ENCODE measurements at places on chromosomes 3 and 15. TPM values are rescaled to one million over a fixed set of nuclear protein-coding genes. Genes with fewer than 3 reads are reported as not detected.

PPARG gene
- total RNA-seq: not detected

CCDC191 gene
- total RNA-seq: 2.4 TPM

KLHDC8B gene
- total RNA-seq: 22.5 TPM

EXOG gene
- 8.6 TPM for total RNA-seq

TMCO5A gene
- total RNA-seq: not detected

SI gene
- total RNA-seq: not detected

MORC1 gene
- not detected for total RNA-seq

DNA sequence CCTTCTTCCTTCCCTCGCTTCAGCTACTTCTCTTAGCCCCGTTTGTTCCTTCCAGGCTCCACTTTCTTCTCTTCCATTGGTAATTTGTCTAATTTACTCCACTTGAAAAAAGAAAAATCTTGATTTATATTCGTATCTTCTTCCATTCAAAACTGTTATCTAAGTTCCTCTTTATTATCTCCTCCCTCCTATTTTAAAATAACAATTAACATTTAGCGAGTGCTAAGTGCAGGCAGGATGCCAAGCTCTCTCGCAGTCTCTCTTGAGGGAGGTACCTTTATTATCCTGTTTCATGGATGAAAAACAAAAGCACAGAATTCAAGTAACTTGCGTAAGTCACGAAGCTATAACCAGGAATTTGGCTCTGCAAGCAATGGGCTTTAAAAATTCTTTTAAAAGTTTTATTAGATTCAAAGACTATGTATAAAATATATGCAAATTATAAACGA is 418.9 kb upstream of the NAALADL2 start:
- H3K27me3 ChIP-seq: no peaks in the 10 kb centered on the region
- peak overlapping the region; percentile 89 for H3K4me3 ChIP-seq
- H3K36me3 ChIP-seq: no peaks in the 10 kb centered on the region

- no peak overlapping the region for H3K27ac ChIP-seq
- no peaks in the 10 kb centered on the region for H3K4me1 ChIP-seq
- H3K4me3 ChIP-seq: no peak overlapping the region
- H3K27me3 ChIP-seq: no peaks in the 10 kb centered on the region
These were observed 11.4 kb downstream of the FAM174B start for GRCh38 chr15:92643849-92644815.

GRCh38 chr15:41790756-41791546 is 16.7 kb downstream of the MAPKBP1 start:
- H3K4me1 ChIP-seq: peaks cover 40% of the 10 kb centered on the region
- peak overlapping the region; percentile 21 for H3K4me3 ChIP-seq
- H3K36me3 ChIP-seq: no peaks in the 10 kb centered on the region
- peak overlapping the region; percentile 87 for H3K27ac ChIP-seq

DNA sequence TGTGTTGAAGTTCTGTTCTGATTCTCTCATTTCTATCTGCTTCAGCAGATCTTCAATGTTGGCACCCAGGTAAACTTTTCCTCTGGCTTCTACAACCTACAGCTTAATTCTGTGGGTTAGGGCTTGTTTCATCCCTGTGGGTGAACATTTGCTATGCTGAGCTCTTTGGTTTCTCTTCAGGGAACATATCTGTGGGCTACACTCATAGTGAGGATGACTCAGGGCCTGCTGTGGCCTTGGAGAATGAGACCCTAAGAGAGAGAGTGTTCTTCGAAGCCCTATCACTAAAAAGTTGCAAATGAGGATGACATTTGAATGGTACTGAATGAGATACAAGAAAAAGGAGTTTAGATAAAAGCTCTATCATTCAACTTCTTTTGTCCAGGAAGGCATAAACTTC is 346.2 kb upstream of the CBLB start:
- no peaks in the 10 kb centered on the region for H3K36me3 ChIP-seq
- DNase-seq: peak; percentile 25
- no peaks in the 10 kb centered on the region for H3K27me3 ChIP-seq
- no peak overlapping the region for H3K4me3 ChIP-seq
- peaks cover 10% of the 10 kb centered on the region for H3K4me1 ChIP-seq

- no peaks in the 10 kb centered on the region for H3K4me1 ChIP-seq
- no peak overlapping the region for H3K27ac ChIP-seq
- peaks cover 45% of the 10 kb centered on the region for H3K27me3 ChIP-seq
- no peak for DNase-seq
These were observed 5.4 kb downstream of the VIPR1 start for GRCh38 chr3:42507761-42508335.

DNA sequence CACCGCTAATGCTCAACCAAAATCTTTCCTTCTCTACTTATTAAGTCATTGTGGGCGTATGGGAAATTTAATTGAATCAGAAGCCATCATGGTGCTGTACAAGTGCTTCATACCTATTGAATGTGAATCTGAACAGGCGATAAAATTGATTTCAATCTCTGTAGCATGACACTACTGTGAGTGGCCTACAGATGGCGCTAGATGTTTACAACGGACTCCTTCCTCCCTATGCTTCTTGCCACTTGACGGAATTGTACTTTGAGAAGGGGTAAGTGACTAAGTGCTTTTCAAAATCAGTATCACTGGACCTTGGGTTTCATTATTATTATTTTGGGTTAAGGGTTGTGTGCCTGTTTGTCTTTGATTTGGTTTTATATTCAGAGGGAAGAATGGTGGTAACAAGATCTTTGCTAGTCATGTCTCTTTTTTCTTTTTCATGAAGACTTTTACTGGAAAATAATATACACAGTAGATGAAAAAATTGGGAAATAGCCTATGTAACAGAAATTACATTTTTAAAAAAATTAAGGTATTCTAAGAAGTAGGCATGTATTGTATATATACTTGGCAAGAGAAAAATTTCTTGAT is 35.4 kb downstream of the ACP3 start:
- no peak overlapping the region for H3K27ac ChIP-seq
- H3K27me3 ChIP-seq: no peaks in the 10 kb centered on the region
- DNase-seq: peak; percentile 80
- H3K36me3 ChIP-seq: no peaks in the 10 kb centered on the region
- no peak overlapping the region for H3K4me3 ChIP-seq
- no peaks in the 10 kb centered on the region for H3K4me1 ChIP-seq

- H3K36me3 ChIP-seq: no peaks in the 10 kb centered on the region
- H3K27me3 ChIP-seq: no peaks in the 10 kb centered on the region
- H3K4me1 ChIP-seq: no peaks in the 10 kb centered on the region
These were observed 23.1 kb upstream of the CMC1 start for GRCh38 chr3:28218071-28218916.

GRCh38 chr15:68694111-68694510 is 115.3 kb downstream of the CORO2B start:
- H3K36me3 ChIP-seq: no peaks in the 10 kb centered on the region
- no peak overlapping the region for H3K27ac ChIP-seq
- no peaks in the 10 kb centered on the region for H3K27me3 ChIP-seq

DNA sequence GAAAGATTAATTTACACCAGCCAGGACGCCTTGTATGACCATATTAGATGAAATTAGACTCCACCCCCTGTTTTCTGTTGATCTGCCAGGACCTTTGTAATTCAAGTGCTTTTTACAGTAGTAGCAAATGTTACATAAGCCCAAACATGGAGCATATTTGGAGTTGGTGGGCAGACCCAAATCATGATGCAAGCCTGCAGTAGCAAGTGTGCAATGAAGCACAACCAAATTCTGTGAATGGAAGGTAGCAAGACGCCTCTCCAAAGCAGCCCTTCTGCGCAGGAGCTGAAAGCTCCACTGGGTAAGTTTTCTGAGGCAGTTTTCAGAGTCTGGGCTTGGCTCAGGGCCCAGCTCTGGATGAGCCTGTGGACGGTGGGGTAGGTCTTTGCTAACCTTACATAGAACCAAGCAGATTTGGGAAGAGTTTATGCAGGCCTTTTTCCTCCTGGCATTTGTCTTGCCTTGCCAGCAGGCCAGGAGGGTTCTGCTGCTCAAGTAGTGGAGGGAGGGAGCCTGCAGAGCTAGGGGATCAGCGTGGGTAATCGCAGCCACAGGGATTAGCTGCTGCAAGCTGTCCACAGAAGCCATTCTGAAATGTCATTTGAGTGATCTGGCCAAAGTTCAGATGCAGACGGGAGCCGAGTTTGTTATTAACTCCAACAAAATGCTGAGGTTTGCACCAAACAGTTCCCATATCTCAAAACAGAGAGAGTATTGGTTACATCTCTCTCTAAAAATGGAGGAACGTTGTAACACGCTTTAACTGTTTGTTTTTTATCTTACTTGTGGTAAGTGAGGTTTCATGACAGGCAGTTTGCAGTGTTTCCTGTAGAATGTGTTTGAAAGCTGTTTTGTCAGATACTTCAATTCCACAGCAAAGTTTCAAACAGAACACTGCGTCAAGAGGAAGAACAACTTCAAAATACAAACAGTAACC is 55.4 kb downstream of the PSMD6 start:
- peak overlapping the region; percentile 25 for H3K4me3 ChIP-seq
- H3K36me3 ChIP-seq: no peaks in the 10 kb centered on the region
- H3K27ac ChIP-seq: peak overlapping the region; percentile 33
- no peaks in the 10 kb centered on the region for H3K27me3 ChIP-seq

- no peaks in the 10 kb centered on the region for H3K27me3 ChIP-seq
- no peaks in the 10 kb centered on the region for H3K4me1 ChIP-seq
- H3K27ac ChIP-seq: no peak overlapping the region
- H3K36me3 ChIP-seq: no peaks in the 10 kb centered on the region
These were observed 771.2 kb upstream of the ARRDC4 start for GRCh38 chr15:97189162-97189780.

DNA sequence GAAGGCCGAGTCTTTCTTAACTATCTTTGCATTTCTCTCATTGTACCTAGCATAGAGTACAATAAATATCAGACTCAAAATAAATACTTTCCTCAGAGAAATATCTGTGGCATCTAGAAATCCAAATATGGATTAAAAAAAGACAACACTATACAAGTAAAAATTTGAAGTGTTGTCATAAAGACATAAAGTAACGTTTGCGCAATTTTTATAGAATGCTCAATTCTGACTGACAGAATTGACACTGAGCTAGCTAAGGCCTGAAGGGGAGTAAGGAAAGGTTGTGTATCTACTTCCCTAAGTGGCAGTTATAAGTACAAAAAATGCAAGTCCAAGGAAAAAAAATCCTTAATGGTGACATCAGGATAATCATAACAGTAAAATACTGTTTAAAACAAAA is 1.1 kb downstream of the SEC11A start:
- peaks cover 7% of the 10 kb centered on the region for H3K36me3 ChIP-seq
- DNase-seq: peak; percentile 15
- peaks cover 16% of the 10 kb centered on the region for H3K4me1 ChIP-seq
- H3K27me3 ChIP-seq: no peaks in the 10 kb centered on the region
- peak overlapping the region; percentile 92 for H3K27ac ChIP-seq

GRCh38 chr3:12746419-12746818 is 12.6 kb downstream of the TMEM40 start:
- peaks cover 7% of the 10 kb centered on the region for H3K27me3 ChIP-seq
- no peak for DNase-seq
- peaks cover 15% of the 10 kb centered on the region for H3K4me1 ChIP-seq
- no peak overlapping the region for H3K27ac ChIP-seq
- no peak overlapping the region for H3K4me3 ChIP-seq
- no peaks in the 10 kb centered on the region for H3K36me3 ChIP-seq

- DNase-seq: peak; percentile 87
- peaks cover 57% of the 10 kb centered on the region for H3K4me1 ChIP-seq
- peak overlapping the region; percentile 97 for H3K27ac ChIP-seq
- no peaks in the 10 kb centered on the region for H3K27me3 ChIP-seq
- no peaks in the 10 kb centered on the region for H3K36me3 ChIP-seq
These were observed 125.5 kb downstream of the GREM1 start for GRCh38 chr15:32843219-32843815.

DNA sequence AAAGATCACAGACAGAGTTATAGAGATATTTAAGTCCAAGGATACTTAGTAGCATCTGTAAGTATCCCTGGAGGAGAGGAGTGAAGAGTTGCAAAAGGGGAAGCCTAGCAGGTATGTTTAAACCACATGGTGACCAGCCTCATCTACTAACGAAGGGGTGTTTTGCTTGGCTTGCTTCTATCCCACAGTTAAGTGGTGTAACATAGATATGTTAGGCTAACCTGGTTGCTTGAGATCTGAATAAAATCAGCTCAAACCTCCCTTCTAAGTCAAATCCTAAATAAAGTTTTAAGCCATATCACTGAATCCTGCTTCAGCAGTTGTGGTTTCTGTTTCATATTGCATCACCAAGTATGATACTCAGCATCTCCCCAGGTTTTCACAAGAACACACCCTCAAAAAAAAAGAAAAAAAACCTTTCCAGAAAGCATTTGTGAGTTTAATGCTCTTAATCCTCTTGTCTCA is 880.2 kb downstream of the ROBO1 start:
- H3K27ac ChIP-seq: peak overlapping the region; percentile 37
- DNase-seq: peak; percentile 53
- H3K4me1 ChIP-seq: peaks cover 19% of the 10 kb centered on the region
- H3K36me3 ChIP-seq: no peaks in the 10 kb centered on the region
- no peak overlapping the region for H3K4me3 ChIP-seq

GRCh38 chr3:65396078-65396477 is 642.6 kb downstream of the MAGI1 start:
- H3K27ac ChIP-seq: no peak overlapping the region
- H3K4me3 ChIP-seq: no peak overlapping the region
- H3K4me1 ChIP-seq: peaks cover 13% of the 10 kb centered on the region

DNA sequence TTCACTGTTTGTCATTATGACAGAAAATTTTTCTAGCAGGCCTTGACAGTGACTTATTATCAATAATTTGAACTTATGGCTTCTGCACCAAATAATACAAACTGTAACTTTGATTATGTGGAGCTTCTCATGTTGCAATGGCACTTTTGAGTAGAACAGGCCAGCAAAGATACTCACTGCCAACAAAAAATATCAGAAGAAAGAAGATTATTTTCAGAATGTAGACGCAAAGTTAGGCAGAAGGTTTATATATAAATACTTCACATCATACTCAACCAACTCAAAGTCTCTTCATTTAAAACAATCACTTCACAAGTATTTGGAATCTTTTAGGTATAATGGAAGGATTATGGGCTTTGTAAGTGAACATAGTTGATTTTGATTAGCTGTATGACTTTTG is 893.0 kb downstream of the ROBO2 start:
- DNase-seq: no peak
- no peaks in the 10 kb centered on the region for H3K36me3 ChIP-seq
- H3K4me1 ChIP-seq: no peaks in the 10 kb centered on the region
- H3K27ac ChIP-seq: no peak overlapping the region
- no peak overlapping the region for H3K4me3 ChIP-seq

DNA sequence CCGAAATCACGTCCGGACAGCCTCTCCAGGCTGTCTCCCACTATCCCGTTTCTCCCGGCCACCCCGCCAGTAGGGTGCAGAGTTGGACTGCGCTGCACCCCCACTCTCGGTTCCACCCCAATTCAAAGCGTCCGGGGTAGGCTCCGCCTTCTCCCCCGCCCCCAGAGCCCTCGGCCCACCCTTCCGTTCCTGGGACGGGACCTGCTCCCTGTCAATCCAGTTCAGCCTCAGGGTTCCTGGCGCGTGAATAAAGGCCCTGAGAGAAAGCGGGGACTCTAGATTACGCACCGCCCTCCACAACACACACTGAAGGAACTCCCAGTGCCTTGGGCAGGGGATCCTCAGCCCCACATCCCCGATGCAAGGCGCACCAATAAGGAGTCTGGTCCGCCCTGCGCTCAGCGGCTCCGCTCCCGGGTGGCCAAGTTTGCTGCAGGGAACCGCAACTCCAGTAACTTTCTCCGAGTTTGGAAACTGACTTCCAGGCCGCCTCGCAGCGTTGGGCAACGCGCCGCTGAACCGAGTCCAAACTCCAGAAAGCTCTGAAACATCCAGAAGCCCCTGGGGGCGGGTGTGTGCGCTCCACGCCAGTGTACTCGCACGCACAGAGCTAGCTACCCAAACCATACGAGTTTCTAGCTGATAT is 1.9 kb downstream of the ADAMTS9 start:
- H3K4me1 ChIP-seq: 0 out of 2 replicates have a peak, but pooled peaks cover 5% of the 10 kb centered on the region
- no peaks in the 10 kb centered on the region for H3K27me3 ChIP-seq
- H3K36me3 ChIP-seq: no peaks in the 10 kb centered on the region
- H3K4me3 ChIP-seq: peak overlapping the region; percentile 91
